Gastroesophageal sphincter (tissue), 4 donors: ENCODE measurements at places on chromosomes 5 and 9. TPM values are rescaled to one million over a fixed set of nuclear protein-coding genes. Genes with fewer than 3 reads are reported as not detected.

Gene LRRC14B
- not detected for total RNA-seq

Gene NUTM2G
- total RNA-seq: not detected

Gene DEPDC1B
- 0.69 TPM for total RNA-seq

Gene FOXI1
- total RNA-seq: not detected

Gene SURF2
- 11.2 TPM for total RNA-seq

Gene SLC6A7
- total RNA-seq: not detected

Gene CMYA5
- total RNA-seq: 6.1 TPM

Gene SCGB3A1
- total RNA-seq: 78.4 TPM

- H3K4me3 ChIP-seq: no peak overlapping the region
- peaks cover 11% of the 10 kb centered on the region for H3K27me3 ChIP-seq
- H3K4me1 ChIP-seq: no peaks in the 10 kb centered on the region
- no peaks in the 10 kb centered on the region for H3K36me3 ChIP-seq
- no peak overlapping the region for H3K27ac ChIP-seq
These were observed 41.4 kb upstream of the BOD1 start for GRCh38 chr5:173657741-173658356.

- no peaks in the 10 kb centered on the region for H3K4me1 ChIP-seq
- no peak for ATAC-seq
- H3K4me3 ChIP-seq: no peak overlapping the region
- H3K27me3 ChIP-seq: peaks cover 68% of the 10 kb centered on the region
- H3K27ac ChIP-seq: no peak overlapping the region
These were observed 16.9 kb downstream of the OR2V2 start for GRCh38 chr5:181164076-181164952.

DNA sequence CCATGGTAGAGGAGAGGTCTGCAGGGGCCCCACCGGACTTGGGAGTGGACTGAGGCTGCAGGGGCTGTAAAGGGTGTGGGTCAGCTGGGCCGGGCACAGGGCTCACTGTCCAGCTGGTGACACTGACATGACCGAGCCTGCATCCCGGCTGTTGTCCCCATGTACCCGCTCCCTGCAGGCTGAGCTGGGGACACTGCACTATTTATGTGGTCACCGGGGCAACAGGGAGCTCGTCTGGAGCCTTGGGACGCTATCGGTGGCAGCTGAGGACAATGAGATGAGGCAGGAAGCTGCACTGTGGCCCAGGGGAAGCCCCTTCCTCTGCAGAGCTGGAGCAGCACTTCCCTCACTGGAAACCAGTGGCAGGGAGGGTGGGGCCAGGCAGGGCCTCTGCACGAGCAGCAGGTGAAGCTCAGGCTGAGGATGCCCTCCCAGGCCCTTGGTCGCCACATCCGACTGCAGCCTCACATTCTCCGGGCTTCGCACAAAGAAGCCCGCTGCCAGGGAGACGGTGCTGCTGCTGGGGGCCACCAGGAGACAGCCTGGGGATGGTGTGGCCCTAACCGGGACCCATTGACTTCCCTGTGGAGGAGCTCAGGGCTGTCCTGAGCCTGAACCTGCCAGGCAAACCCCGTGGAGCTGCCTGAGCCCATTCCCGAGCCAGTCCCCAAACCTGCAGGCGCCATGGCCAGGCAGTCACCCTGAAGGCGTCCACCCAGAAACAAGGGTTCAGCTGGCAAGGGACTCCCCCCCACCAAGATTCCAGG is 26.4 kb downstream of the ZDHHC11B start:
- no peaks in the 10 kb centered on the region for H3K27me3 ChIP-seq
- peaks cover 8% of the 10 kb centered on the region for H3K4me1 ChIP-seq
- H3K27ac ChIP-seq: peak overlapping the region; percentile 83
